ENCODE measurements at places on chromosomes 11 and 22.
A peak's percentile ranks its signal among the peaks of the same experiment; 100 is the strongest.

DNA sequence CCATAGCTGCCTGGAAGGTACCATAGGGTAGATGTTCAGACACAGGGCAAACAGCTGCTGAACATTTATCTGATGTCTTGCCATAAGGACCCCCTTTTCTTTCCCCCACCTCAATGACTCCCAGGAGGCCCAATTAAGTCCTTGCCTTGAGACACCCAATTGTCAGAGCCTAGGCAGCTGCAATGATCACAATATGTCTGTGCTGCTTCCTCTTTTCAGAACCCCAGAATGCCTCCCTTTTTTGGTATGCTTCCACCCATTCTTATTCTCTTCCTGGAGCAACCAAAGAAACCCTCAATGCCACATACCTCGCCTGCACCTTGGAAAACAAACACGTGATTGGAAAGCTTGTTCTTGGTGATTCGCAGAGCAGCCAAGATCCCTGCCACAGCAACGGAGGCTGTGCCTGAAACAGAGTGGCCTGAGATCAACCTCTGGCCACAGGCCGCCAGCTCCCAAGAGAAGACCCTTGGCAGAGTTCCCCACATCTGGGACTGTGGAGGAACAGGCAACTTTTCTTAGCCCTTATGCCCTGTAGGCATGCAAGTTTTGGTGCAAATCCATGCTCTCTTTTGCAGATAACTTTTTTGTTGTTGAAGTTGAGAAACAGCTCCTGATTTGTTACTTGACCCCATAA is 75.4 kb downstream of the CCDC81 start:
- DNase-seq = no peak

DNA sequence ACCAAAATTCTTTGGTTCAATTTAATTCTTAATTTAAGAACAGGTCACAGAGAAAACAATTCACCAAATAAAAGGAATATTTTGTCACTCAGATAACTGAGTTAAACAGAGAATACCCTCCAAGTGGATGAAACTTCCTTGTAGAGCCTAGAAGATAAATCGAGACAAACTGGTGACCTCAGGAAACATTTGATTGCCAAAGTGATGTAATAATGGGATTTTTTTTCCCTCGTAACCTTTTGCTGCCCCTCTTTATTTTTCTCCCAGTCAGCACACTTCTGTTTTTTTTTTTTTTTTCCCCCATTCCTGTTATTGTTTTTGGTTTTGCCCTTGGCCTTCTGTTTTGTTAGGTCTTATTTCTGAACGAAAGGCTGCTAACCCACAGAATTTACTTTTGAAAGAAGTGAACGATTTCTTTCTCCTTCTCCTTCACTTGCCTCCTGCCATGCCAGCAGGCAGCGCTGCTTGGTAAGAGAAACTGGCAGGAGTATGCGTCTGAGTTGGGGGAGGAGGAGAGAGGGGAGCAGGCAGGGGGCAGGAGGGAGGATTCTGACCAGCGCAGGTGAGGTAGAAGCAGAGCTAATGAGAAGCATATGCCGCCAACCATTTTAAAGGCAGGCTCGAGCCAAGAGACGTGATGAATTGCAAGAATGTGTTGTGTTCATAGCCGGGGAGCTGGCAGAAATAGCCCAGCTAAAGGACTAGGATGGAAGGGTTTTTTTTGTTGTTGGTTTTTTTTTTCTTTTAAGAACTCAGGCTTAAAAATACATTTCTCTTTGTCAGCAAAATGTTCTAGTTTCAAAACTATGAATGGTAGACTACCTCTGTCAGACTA is 121.9 kb upstream of the MTMR2 start:
- DNase-seq = peak; percentile 54

GRCh38 chr11:4095509-4096230 is 1.1 kb downstream of the RRM1 start:
- no peak for DNase-seq

GRCh38 chr11:128409476-128409875 is 177.9 kb downstream of the ETS1 start:
- DNase-seq = no peak

DNA sequence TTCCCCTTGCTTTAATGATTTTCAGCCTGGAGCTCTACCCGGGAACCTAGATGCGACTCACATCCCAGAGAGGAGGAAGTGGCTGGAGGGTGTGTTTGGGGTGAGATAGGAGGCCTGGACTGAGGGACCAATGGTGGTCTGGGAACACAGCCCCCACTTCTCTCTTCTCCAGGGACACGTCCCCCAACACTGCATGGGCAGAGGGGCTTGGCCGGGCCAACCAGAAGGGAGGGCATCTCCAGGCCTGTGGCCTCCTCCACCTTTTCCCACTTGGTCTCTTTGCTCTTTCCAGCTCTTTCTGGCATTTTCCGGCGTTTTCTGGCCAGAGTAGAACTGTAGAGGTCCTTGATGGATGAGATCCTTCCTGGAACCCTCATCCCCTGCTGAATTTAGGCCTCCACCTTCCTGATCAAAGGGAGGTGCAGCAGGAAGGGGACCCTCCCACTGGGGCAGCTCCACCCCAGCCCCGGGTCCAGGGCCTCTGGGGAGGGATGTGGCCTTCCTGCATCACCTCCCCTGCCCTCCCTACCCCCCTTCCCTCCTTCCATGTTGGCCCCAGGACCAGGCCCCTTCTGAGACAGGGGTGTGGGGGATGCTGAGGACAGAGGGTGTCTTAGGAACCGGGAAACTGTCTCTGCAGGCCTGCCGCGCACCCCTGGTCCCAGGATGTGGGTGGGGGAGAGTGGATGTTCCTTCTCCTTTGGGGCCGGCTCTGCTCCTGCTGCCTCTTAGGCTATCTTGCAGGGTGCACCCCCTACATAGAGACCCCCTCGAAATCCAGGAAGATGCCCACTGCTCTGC is 24.4 kb downstream of the MRGPRG start:
- DNase-seq = no peak

DNA sequence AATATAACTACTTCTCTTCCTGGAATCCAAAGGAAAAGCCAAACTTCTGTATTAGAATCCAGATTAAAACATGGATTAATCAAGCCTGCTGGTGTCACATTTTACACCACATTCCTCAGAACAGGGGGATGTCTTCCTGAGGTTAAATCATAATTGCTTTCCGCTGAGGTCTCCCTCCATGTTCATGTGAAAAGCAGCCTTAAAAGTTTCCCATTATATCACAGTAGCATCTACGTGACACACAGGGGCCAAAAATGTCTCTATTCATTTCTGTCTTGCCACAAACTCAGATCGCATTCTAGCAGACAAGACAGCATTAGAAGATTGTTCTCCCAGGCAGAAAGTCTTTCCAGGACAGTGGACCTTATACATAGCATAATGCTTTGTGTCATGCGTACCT is 788.7 kb downstream of the OPCML start:
- no peak for DNase-seq

GRCh38 chr11:86671531-86672006 is 847 bp downstream of the ME3 start:
- DNase-seq = peak; percentile 87

GRCh38 chr11:115736146-115736545 is 231.9 kb upstream of the CADM1 start:
- DNase-seq = no peak

DNA sequence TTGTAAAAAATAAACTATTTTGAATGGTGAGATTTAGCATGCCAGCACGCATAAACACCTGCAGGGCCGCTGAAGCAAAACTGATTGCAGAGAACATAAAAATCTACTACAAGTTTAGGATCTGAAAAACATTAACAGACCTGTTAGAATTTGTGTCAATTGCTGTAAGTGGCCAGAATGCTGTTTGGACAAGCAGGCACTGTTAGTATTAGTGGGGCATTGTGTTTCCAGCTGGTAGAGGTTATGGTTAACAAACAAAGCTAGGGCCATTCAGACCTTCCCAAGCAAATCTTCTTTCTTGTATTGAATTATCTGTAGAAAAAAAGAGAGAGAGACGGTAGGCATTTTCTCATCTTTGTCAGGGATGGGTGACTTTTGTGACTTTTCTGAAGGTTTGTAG is 57.6 kb upstream of the OLFML1 start:
- DNase-seq = no peak

DNA sequence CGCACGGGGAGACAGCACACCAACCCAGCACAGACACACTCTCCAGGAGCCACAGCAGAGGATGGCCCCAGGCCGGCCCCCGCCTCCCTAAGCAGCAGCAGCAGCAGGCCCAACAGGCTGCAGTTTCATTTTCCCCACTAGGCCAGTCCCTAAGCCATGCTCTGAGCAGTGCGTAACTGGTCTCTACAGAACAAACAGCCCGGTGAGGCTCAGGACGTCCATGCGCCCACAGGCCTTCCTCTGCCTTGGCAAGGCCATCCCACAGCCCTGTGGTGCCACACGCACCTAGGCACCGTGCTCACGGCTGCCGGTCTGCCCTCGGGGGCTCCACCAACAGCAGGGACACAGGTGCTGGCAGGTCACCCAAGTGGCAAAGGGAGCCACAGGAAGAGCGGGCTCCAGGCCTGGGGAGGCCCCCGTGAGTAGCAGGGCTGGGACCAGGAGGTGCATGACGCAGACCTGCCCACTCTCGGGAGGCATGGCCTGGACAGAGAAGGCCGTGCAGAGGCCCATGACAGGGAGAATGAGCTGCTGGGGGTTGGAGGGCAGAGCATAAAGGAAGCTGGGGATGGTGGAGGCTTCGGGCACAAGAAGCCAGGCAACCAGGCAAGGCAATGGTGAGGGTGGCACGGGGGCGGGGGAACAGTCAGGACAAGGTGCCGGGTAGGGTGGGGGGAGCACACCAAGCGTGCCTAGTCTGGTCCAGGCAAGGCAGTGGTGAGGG is 1.4 kb upstream of the MOB2 start:
- no peak for DNase-seq

DNA sequence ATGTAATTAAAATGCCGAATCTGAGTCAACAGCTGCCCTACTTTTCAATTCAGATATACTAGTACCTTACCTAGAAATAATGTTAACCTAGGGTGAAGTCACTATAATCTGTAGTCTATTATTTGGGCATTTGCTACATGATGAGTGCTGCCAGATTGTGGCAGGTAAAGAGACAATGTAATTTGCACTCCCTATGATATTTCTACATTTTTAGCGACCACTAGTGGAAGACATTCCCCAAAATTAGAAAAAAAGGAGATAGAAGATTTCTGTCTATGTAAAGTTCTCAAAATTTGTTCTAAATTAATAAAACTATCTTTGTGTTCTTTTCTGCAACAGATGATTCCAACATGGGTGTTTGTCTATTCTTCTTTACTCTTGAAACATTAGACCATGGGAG is 14.1 kb downstream of the MS4A1 start:
- DNase-seq = no peak
